Stimulated activated naive CD8-positive, alpha-beta T cell treated with anti-CD3 and anti-CD28 coated beads, Interleukin-15, Interleukin-2, amounts not matched to agents 100 U/mL and 50 U/mL, for 24 hours (primary cell): ENCODE measurements at places on chromosomes 1 and 21.
A peak's percentile ranks its signal among the peaks of the same experiment; 100 is the strongest.

DNA sequence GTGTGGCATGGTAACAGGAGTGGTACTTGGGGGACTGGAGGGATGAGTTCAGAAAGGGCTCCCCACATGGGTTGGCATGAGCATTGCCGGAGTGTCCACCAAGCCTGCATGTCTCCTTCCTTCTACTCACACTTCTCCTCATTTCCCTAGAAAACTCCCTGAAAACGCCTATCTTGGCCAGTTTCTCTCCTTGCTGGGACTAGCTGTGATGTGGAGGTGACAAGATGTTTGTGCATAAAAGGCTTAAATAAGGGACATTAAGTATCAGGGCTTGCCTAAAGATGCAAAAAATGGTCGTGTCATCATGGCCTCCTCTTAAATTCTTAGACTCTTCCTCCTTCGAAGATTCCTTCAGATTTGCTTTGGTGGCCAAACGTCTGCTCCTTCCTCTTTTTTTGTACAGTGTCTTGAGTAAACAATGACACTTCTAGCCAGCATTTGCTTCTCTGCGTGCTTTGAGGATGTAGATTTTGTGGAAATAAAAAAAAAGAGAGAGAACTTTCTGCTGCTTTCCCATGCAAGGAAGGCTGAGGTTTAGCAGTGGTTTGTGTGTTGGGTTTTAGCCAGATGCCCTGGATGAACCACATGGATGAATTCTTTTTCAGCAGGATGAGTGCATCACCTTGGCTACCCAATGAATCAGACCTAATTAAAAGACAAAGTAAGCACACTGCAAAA is 239.1 kb upstream of the IRF2BP2 start:
- DNase-seq = no peak

DNA sequence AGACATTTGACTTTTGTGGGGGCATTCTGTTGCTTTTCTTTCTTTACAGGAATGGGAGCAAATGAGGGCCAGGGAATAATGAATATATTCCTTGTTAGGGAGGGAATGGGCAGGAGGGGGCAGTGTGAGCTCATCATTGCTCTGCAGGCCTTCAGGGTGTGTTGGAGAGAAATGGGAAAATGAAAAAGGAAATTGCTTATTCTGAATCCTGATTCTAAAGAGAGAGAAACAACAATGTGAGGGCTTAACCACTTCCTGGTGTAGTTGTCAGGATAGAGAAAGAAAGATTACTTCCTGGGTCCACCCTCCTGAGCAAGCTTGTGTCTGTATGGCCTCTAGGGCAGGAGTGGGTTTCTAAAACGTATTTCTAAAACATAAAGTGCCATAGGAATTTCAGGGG is 28.3 kb downstream of the VANGL2 start:
- peak; percentile 59 for DNase-seq

- no peak for DNase-seq
These were observed 166.0 kb downstream of the EDEM3 start for GRCh38 chr1:184588701-184589100.

DNA sequence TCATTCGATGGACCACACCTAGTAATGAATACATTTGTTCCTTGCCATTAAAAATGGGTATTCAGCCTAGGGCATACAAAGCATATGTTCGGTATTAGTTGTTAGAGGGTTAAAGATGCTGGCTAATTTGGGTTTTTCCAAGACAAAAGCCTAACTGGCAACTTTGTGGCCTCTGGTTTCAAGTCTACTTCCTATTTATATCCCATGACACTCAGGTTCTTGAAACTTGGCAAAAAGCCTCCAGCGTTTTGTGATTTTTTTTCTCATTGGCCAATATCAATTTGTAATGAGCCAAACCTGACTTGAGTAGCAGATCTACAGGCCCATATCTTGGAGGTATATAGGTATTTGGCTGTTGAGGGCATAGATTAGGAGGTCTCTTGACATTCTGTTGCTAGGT is 75.3 kb downstream of the C1orf21 start:
- DNase-seq = no peak

DNA sequence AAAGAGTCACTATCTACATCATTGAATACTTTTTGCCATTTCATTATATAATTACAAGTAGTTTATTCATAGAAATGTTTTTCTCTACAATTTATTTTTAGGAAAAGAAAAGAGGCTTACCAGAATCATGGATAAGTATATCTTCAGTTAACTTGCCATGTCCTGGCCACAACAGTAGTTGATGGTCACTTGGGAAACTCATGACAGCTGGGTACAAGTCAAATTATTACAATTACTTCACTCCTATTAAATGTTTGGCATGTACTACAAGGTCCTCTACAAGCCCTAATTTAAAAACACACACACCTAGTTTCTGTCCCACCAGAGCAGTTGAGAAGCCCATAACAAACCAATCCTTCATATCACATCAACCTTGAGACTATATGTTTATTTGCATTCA is 29.4 kb downstream of the PALMD start:
- DNase-seq = no peak

- no peak for DNase-seq
These were observed 172.6 kb downstream of the PLA2G4A start for GRCh38 chr1:187001198-187001889.

- DNase-seq = no peak
These were observed 15.1 kb downstream of the STUM start for GRCh38 chr1:226563666-226564065.

- DNase-seq = peak; percentile 50
These were observed 9.1 kb upstream of the SLC19A1 start for GRCh38 chr21:45551316-45551715.

DNA sequence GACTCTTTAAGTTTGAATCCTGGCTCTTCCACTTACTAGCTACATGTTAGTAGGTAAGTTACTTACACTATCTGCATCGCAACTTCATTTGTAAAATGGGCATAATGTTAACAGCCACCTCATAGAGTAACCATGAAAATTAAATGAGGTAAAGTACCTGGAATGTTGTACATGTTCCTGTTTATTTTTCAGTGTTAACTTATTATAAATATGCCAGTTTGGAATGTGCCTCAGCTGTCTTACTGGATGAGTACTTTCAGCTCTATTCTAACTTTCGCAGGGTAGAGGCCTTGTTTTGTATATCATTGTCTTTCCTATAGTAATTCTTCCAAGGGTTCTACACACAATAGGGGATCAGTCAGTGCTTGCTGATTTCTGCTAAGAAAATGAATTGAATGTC is 167.4 kb downstream of the DUSP10 start:
- no peak for DNase-seq

- DNase-seq = peak; percentile 6
These were observed 871 bp downstream of the TUFT1 start for GRCh38 chr1:151540982-151541377.

DNA sequence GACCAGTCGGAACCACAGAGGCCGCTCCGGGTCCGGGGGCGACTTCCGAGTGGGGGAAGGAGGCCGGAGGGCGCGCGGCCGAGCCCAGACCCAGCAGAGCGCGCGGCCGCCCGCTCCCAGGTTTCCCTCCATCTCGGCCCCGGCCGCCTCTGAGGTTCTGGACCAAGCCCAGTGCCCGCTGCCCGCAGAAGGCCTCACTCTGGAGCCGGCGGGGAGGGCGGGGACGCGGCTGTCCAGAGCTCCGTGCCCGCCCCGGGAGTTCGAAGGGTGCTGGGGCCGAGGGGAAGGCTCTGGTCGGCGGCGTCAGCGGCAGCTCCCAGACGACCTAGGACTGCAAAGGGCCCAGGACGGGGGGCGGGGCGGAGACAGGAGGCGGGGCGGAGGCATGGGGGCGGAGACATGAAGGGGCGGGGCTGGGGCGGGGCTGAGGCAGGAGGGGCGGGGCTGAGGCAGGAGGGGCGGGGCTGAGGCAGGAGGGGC is 48.0 kb upstream of the SLC19A1 start:
- DNase-seq = peak; percentile 78

DNA sequence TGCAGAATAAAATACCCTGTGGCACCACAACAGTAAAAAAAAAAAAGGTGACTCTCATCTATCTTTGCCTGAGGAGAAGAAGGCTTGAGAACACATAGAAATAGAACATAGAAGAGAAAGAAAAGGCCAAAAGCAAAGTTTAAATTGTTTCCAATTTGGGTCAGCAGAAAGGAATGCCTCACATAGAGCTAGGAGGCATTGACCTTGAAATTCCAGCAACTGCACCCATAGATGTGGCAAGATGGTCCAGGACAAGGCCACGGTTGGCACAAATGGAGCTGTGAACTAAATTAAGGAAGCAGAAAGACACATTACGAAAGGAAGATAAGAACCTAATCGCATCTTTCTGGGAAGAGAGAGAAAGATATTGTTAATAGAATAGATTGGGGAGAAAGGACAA is 588.3 kb downstream of the LMO4 start:
- no peak for DNase-seq

DNA sequence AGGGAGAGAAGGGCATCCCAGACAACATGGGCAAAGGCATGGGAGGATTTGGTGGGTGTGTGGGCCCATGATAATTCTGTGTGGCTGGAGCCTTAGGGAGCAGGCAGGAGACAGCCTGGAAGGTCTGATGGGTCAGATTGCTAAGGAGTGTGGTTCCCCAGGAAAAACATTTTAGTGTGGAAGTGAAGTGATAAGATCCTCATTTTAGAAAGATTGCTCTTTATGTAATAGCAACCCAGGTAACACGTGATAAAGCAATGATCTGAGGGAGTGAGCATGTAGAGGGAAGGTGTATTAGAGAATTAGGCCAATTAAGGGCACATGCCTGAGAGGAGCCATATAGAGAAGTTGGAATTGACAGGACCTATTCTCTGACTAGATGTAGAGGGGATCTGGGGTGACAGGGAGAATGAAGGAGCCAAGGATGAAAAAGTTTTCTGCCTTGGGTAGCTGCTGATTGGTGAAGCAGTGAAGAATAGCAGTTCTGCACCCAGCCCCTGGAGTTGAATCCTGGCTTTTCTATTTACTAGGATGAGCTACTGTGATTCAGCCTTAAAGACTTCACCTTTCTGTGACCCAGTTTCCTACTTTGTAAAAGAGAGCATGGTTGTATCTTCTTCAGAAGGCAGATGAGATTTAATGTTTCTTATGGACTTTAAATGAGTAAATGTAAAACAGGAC is 18.7 kb upstream of the SLAMF6 start:
- DNase-seq = no peak

DNA sequence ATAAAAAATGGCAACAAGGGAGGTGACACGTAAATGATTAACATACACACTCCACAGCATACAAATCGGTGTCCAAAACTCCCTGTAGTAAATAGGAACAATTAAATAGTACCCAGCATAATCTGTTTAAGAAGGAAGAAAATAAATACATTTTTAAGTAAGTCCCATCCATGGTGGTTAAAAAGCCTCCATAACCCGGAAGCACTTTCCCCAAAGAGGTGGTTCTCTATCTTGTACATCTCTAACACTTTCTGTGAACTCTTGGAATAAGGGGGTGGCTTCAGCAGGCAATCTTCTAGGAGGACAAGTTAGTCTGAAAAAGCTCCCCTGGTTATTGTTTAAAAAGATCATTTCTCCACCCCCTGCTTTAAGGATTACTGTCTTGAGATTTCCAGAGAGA is 76.9 kb downstream of the PTPN14 start:
- no peak for DNase-seq

- no peak for DNase-seq
These were observed 4.6 kb upstream of the WNT2B start for GRCh38 chr1:112504001-112504660.
